ENCODE measurements at places on chromosomes 6 and 20. TPM values are rescaled to one million over a fixed set of nuclear protein-coding genes. Genes with fewer than 3 reads are reported as not detected.

Gene FHL5
- total RNA-seq = 98.8 TPM

Gene SERPINB1
- total RNA-seq = 41.0 TPM

Gene ARFGEF3
- total RNA-seq = 1.1 TPM

Gene TCF15
- not detected for total RNA-seq

Gene OR2H2
- total RNA-seq = not detected

Gene TREM1
- total RNA-seq = 3.1 TPM

Gene CPNE5
- total RNA-seq = 1.6 TPM

Gene CRIP3
- not detected for total RNA-seq

Gene OR10C1
- not detected for total RNA-seq

Gene CDC40
- total RNA-seq = 22.2 TPM

Gene GRIK2
- total RNA-seq = 0.92 TPM

Gene ZSCAN26
- 45.0 TPM for total RNA-seq

Gene VWA7
- total RNA-seq = 0.78 TPM

Gene GGT7
- 22.2 TPM for total RNA-seq

Gene EYS
- total RNA-seq = not detected

Gene NAA20
- total RNA-seq = 14.6 TPM

Gene PKHD1
- 0.14 TPM for total RNA-seq

Gene GGTLC1
- total RNA-seq = not detected

Gene FNDC11
- 0.54 TPM for total RNA-seq
